ENCODE measurements at places on chromosomes 3 and 15. TPM values are rescaled to one million over a fixed set of nuclear protein-coding genes. Genes with fewer than 3 reads are reported as not detected.

DNA sequence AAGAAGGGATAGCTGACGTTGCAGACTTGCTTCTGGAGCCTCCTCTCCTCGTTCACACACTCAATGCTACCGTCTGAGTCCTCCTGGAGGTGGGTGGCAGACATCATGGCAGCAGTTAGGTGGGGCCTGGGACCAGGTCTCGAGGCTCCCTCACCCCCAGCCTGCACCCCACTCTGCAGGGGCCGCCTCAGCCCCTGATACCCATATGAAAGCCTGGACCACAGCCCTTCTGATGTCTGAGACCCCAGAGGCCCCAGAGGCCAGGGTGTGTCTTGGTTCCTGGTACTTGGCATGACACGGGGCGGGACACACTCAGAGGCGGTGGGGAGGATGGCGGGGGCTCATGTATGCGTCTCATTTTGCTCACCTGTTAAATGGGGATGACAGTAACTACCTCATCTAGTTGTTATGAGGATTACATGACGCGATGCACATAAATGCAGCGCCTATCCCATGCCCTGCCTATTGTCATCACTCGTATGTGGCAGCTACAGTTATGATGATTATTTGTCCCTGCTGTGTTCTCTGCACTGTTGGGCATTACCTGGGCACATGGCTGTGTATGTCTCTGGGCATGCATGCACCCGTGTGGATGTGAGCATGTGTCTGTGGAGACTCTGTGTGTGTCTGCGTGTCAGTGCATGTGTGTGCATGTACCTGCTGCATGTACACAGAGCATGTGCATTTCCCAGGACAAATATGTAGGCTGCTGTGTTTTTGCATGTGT is 39.9 kb downstream of the FEM1B start:
- DNase-seq: no peak

DNA sequence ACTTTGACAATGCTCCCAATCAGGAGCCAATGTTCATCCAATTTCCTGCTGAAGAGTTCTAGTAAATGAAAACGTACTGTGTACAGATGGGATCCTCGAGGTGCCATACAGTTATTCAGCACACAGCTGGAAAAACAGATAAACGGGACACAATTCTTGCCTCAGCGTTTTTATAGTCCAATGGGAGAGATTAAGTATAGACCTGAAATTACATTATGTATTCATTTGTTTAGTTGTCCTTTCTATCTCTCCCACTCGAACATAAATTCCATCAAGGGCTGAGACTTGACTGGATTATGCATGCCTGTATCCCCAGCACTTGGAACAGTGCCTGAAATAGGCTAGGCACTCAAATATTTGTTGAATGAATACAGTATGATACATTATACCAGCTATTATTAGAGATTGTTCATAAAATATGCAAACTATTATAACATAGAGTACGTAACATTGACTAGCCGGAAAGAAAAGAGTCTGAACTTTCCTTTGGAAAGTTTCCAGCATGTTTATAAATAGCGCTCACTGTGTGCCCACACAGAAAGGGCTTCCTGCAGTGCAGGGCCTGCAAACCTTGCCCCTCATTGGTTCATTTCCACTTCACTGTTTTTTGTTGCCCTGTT is 27.4 kb upstream of the SNTN start:
- no peak for DNase-seq

- DNase-seq: no peak
Measured at GRCh38 chr3:126480861-126481260, 5.2 kb upstream of the ZXDC start.

RASL12 gene
- total RNA-seq: 13.9 TPM

DNA sequence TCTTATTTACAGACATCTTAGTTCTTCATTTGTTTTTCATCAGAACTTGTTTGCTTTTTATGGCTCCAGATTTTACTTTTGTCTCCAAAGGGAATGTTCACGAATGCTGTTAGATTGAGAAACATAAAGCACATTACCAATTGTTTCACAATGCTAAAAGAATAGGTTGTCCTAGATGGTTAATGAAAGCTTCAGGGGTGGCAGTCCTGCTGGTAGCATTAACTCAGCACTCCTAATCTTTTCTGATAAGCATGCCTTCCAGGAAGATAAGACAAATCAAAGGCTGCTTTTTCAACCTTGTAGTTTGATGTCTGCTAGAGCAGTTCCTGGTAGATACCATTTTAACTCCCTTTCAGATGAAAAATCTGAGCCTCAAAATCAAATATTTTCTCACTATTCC is 619.4 kb downstream of the PYDC2 start:
- DNase-seq: no peak

GRCh38 chr3:172550347-172550943 is 27.2 kb upstream of the TNFSF10 start:
- DNase-seq: no peak

All from transverse colon (tissue), 4 donors.